GM12891 (cell line): ENCODE measurements at places on chromosomes 4 and X.
A peak's percentile ranks its signal among the peaks of the same experiment; 100 is the strongest.

GRCh38 chrX:49172280-49172780 is 632 bp downstream of the PLP2 start:
- DNase-seq: peak; percentile 52

- no peak for DNase-seq
These were observed 157.5 kb upstream of the SMIM31 start for GRCh38 chr4:164596318-164596878.

GRCh38 chr4:158571736-158572135 is 50.1 kb downstream of the RXFP1 start:
- DNase-seq: no peak

DNA sequence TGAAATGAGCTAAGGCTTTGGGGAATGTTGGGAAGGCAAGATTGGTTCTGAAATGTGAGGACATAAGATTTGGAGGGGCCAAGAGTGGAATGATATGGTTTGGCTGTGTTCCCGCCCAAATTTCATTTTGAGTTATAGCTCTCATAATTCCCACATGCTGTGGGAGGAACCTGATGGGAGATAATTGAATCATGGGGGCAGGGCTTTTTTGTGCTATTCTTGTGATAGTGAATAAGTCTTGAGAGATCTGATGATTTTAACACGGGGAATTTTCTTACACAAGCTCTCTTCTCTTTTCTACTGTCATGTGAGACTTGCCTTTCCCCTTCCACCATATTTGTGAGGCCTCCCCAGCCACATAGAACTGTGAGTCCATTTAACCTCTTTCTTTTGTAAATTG is 157.6 kb upstream of the C1QTNF7 start:
- no peak for DNase-seq

DNA sequence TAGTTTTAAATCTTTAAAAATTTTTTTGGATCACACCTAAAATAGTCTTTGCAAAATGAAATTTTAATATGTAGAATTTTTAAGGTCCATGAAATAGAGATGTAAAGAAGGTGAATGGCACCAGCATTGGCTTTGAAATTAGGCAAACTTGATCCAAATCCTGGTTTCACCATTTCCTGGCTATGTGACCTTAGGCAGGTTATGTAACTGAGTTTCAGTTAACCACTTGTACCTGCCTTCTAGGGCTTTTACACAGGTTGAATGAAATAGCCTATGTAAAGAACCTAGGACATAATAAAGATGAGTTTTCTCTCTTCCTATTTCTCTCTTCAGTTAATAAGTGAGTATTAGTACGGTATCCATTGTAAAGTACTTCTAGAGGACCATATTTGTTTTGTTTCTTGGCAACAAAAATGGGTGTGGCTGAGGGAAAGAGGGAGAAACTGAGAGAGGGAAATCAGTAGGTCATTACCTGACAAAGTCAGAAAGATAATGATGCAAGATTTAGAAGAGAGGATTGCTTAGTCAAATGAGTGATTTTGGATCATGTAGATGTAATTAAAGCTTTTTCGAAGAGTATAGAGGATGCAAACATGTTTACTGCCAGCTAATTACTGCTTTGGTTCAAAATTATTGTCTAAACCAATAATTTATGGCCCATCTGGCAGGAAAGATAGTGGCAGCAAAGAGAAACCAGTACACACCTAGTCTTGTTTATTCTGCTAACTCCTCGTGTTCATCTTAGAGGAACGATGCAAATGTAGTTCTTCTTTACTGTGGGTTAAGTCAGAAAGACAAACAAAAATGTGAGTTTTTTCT is 81.9 kb downstream of the PDLIM5 start:
- DNase-seq: no peak

DNA sequence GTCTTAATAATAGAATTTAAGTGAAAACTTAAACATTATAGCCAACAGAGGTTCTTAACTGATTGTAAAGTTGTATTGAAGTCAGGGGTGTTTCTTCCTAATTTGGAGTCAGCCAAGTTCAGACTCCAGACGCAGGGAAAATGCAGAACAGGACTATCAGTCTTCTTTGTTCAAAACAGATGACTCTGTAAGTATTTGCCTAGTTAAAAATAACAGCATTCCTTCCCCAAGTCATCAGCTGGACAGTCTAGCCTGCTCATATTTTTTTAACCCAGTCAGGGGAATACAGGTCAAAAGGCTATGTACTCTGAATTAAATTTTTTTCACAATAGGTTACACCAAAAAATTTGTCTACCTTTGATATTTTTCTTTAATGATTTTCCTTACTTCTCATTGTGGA is 73.8 kb upstream of the DCLK2 start:
- DNase-seq: no peak

GRCh38 chrX:48806081-48806480 is 4.2 kb downstream of the HDAC6 start:
- no peak for DNase-seq

- DNase-seq: no peak
These were observed 1275.5 kb downstream of the ADGRL3 start for GRCh38 chr4:62475596-62475995.

GRCh38 chr4:110586131-110586850 is 36.6 kb downstream of the PITX2 start:
- no peak for DNase-seq

GRCh38 chr4:15400981-15401671 is 26.7 kb upstream of the C1QTNF7 start:
- DNase-seq: no peak

GRCh38 chr4:28686618-28687017 is 1826.0 kb downstream of the STIM2 start:
- DNase-seq: peak; percentile 1

GRCh38 chrX:6599230-6599860 is 64.4 kb upstream of the VCX3A start:
- no peak for DNase-seq

DNA sequence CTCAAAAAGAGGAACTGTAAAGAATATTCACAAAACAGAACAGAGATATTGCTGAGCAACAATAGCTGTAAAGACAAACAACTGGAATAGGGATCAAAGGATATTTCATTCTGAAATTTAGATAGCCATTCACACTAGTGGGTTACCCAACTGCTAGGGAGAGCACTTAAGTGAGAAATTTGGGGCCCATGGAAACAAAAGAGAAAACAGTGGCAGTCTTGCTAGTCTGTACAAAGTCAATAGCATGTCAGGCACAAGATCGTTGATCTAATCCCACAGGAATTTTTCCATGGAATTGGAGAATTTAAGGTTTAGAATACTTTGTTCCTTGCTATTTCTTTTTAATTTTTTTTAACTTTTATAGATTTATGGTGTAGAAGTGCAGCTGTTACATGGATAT is 467.0 kb downstream of the PCDH18 start:
- no peak for DNase-seq

- no peak for DNase-seq
These were observed 398.2 kb upstream of the LCORL start for GRCh38 chr4:18419780-18420179.

- DNase-seq: no peak
These were observed 415.2 kb upstream of the HS3ST1 start for GRCh38 chr4:11843927-11844326.

- DNase-seq: peak; percentile 92
These were observed 99.2 kb downstream of the PSAPL1 start for GRCh38 chr4:7335344-7336066.

DNA sequence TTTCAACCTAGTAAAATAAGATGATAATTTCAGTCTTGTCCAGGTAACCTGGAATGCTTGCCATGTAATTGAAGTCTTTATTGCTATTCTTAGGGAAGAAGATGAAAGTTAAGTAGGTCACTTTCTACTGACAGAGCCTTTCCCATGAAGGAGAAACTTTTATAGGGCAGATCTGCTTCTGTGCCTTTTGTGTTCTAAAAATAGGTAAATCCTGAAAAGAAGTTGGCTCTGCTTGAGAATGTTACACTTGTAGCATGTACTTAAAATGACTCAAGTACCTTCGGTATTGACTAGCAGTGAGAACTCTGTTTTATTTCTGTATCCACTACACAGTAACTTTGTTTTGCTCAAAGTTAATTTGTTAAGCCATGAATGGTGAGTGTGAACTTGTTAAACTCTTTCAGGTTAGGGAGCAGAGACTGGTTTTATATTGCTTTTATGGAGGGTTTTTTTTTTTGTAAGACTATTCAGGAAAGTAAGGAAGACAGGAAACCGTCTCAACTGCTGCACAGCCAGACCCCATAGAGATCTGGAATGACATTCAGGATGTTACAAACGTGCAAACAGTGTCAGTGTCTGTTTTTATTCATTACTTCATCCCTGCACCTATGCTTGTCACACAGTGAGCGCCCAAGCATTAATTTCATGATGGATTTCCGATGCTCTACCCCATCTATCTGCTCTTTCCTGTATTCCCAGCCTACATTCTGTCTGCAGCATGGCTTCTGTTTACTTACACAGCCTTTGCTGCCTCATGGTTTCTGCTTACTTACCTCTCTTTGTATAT is 53.0 kb downstream of the SEPTIN11 start:
- DNase-seq: no peak

GRCh38 chrX:2414384-2414783 is 86.4 kb downstream of the DHRSX start:
- no peak for DNase-seq

DNA sequence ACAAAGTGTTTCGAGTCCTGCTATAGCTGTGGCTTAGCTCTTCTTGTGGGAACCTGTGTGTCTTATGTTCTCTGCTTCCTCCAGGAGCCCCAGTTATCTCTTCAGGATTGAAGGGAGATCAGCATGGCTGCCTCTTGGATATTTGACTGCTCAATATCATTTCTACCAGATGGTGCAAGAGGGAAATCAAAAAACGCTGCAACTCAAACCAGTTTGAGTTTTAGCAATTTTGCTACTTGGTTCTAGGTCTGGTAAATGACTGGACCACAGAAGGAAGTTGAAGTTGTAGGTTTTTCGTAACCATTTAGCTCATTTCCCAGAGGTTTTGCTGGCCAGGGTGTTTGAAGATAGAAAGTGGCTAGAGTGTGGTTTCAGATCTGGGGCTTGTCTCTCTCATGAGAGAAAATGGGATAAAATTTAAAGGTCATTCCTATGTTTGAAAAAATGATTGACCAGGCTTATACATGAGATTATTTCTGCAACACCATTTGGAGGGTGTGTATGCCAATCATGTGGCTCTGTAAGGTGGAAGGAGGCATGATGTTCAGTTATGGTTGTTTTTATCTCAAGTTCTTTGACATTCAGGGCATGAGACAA is 210.4 kb downstream of the SPRY1 start:
- DNase-seq: no peak

DNA sequence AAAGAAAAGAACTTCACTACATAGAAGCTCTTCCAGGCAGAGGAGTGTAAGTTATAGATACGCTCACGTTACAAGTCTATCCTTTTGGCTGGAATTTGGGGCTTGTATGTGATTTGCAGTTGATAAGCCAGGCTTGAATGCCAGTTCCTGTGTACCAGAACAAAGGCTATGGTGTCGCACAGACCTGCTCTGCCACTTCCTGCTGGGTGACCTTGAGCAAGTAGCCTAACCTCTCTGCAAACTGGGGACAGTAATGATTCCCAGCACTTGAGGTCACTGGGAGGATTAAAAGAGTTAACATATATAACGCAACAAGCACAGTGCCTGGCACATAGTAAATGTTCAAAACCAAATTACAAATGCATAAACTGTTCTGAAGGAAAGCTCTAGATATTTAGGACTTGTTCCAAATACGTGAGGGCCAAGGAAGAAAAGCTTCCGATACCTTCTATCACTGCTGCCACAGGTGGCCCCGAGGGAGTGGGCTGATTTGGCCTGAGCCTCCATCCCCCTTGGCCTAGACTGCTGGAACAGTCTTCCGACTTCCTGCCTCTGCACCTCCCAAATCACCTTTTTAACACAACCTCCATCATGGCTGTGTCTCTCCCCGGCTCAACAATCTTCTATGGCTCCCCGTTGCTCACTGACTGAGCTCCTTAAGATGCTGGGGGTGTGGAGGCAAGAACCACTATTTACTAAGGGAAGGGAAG is 1.3 kb upstream of the SOWAHD start:
- no peak for DNase-seq

GRCh38 chr4:80710748-80711451 is 319.6 kb upstream of the BMP3 start:
- no peak for DNase-seq

DNA sequence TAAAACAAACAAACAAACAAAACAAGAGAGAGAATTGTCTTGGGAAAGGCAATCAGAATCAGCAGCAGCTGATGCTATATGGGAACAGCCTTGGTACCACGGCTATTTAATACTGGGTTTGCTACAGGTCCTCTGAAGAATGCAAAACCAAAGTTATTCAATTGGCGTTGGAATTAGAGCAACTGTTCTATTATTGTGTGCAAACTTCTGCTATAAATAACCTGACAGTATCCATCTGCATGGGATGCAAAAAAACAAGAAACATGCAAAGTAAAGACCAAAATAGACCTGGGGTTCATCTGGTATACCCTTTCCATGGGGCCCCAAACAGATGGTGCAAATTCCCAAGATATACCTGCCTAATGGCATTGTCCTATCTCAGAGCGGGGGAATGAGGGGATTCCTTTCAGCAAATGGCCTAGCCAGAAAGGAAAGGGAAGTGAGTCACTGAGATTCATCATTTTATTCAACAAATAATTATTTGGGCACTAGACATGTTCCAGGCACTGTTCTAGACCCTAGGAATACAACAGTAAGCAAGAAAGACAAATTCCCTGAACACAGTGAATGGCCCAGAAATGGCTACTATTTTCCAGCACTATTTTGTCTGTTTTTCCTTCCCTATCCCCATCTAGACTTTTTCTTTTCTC is 268.9 kb downstream of the FBXW7 start:
- DNase-seq: no peak

GRCh38 chrX:132033166-132033565 is 10.1 kb downstream of the STK26 start:
- DNase-seq: no peak

GRCh38 chrX:24550166-24550565 is 85.1 kb downstream of the PDK3 start:
- no peak for DNase-seq

DNA sequence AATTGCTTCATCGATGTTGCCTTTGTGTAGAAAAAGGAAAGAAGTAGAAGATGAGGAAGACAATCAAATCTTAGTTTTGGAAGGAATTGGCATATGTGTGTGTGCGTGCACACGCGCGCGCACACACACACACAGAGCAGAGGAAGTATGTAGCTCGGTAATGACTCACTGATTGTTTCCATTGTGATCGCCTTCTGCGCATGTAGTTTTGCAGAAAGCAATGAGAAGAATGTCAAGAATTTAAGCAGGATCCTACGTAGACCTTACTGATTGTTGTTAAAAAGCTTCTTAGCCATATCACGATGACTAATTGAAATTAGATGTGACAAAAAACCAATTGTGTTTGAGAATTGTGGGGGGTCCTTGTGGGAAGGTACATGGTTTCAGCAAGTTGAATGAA is 12.8 kb upstream of the LIMCH1 start:
- DNase-seq: no peak

GRCh38 chr4:51830156-51830720 is 12.7 kb upstream of the DCUN1D4 start:
- DNase-seq: no peak

GRCh38 chr4:153438916-153439756 is 27.0 kb upstream of the TMEM131L start:
- DNase-seq: peak; percentile 25
